ELF-1 (cell line): ENCODE measurements at places on chromosomes 13 and 19.

- no peak for DNase-seq
Measured at GRCh38 chr19:3046698-3047495, 15.4 kb downstream of the TLE5 start.

DNA sequence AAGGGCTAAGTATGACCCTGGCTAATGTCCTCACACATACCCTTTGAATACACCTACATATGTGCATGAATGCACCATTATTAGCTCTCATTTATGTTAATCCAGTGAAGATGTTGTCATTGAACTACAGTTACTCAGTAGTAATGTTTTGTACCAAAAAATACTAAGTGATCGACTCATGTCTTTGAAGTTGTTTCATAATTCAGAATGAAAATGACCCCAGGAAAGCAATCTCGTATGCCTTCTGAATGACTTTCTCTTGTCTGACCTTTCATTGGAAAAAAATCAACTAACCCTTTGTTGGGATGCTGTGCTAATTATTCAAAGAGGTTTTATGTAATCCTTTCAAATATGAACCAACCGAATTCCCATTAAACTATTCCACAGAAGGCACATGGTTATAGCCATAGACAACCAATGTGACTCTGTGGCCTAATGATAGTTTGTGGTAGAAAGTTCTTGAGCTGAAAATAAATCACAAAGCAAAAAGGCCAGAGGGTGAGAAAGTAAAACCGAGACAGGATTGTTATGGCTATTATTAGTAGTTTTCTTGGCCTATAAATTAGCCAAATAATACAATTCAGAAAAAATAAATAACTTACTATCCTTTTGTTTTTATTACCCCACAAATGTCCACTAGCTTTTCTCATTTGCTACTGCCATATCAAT lies 86.8 kb upstream of the STARD13 start:
- DNase-seq = no peak

DNA sequence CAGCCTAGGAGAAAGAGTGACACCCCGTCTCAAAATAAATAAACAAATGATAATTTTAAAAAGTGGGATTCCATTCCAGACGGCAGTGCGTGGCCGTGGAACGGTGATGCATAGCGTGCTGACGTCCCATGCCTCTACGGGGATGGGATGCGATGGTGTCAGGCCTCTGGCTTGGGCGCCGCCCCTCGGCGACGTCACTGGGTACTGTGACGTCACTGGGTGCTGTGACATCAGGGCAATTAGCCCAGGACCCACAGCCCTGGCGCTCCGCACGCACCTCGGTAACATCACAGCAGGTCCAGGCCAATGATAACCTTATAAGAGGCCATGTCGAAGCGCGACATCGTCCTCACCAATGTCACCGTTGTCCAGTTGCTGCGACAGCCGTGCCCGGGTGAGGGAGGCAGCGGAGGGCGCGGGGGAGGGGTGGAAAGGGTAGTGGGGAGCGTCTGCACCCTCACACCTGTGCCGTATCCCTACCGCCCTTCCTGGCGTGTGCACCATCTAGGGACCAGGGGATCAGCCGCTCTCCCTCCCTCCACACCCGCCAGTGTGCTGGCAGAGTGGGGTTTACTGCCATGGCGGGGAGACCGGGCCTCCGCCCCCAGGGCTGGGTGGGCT lies at the start of gene GAPDHS:
TSS of gene GAPDHS (plus strand) at position 256 of the 621 bp plus-strand sequence. CDS start at position 328, 72 bp downstream.
- no peak for DNase-seq

DNA sequence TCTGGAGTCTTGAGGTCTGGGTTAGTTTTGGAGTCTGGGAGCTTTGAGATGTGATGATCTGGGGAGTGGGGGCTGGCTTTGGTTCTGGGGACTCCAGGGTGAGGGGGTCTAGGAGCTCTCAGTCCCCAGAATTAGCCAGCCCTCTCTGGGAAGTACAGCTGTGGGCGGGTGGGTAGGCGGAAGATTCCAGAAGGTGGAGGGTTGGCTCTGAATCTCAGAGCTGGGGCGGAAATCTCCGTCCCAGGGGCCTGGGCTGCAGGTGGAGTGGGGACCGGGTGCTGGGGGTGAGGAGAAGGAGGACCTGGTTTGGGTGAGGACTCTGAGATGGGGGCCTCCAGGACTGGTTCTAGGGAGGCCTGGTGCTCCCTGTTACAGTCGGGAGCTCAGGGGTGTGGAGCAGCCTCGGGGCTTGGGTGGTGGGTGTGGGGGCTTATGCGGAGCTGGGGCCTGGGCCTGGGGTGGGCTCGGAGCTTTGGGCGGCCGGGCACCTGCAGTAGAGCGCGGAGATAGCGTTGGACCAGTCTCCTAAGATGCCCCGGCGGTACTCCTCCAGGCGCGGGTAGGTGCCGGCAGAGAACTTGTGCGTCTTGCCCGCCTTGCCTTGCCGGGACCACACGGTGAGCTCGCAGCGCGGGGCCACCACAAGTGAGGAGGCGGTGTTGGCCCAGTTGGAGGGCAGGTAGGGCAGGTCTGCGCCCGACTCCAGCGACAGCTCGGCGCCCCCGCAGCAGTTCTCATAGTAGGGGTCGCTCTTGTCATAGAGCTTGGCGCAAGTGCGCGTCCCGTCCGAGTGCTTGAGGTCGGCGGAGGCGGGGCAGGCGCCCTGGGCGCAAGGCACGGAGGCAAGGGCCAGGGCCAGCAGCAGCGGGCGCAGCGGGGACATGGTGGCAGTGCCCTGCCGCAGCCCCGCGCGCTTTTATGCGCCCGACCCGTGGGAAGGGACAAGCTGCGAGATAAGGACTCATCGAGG lies at the start of gene SYCN:
TSS of gene SYCN (minus strand) at position 892 of the 970 bp plus-strand sequence. CDS start at position 883, 9 bp downstream.
- DNase-seq = peak; percentile 51

GRCh38 chr13:30965380-30965779 lies 32.9 kb downstream of the TEX26 start:
- no peak for DNase-seq

DNA sequence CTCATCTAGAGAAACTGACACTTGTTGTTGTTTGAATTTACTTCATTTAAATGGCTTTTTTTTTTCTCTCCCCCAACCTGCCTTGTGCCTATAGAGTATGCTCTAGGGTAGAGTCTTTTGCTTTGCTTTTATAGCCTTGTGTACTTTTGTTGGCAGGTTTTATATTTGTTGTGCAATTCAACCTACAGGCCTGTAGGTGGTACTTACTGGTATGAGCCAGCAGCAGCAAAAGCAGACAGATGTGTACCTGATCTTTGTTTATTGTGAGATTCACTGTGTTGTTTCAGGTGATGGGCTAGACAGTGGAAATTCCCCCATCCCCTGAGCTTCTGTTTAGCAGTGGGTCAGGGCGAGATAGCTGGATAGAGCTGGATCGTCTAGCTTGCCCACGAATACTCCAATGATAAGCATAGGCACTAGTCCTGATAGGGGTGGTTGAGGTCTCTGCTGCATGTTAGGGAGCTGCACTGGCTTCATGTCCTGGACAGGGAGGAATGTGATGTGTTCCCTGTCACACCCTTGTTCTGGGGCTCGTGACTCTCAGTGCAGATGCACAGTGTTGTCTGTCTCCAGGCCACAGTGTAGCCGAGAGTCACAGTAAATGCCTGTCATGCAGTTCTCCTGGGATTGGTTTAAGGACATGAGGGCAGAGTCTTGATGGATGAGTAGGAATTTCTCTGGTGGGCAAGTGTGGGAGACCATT lies 21.3 kb downstream of the DNAJC3 start:
- peak; percentile 31 for DNase-seq

- no peak for DNase-seq
Measured at GRCh38 chr13:43473437-43473836, 313.3 kb downstream of the ENOX1 start.

- no peak for DNase-seq
Measured at GRCh38 chr13:101492251-101492910, 39.9 kb downstream of the ITGBL1 start.

GRCh38 chr13:28447989-28448388 lies 46.9 kb downstream of the FLT1 start:
- no peak for DNase-seq

GRCh38 chr13:110890279-110891165 lies 24.3 kb downstream of the ANKRD10 start:
- no peak for DNase-seq

DNA sequence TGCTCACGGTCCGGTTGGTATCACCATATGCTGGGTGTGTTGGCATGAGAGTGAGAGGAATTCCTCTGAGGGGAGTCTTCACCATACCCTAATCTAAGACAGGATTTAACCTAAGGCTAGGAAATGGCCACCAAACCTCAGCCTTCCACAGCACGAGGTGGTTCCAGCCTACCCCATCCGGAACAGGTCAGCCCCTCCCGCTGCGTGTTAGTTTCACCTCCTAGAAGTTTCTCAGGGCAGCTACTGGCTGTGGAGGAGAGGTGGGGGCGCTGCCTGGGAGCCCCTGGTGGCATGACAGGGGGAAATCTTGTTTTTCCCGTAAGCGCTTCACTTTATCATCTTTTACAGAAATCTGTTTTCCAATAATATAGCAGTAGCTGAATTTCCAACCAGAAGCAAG lies 55.1 kb downstream of the RGCC start:
- no peak for DNase-seq

GRCh38 chr19:495402-496111 lies 729 bp upstream of the MADCAM1 start:
- peak; percentile 90 for DNase-seq

- no peak for DNase-seq
Measured at GRCh38 chr19:35911173-35911572, 3.1 kb upstream of the TYROBP start.

GRCh38 chr13:53167561-53167960 lies 138.9 kb downstream of the OLFM4 start:
- DNase-seq = no peak

DNA sequence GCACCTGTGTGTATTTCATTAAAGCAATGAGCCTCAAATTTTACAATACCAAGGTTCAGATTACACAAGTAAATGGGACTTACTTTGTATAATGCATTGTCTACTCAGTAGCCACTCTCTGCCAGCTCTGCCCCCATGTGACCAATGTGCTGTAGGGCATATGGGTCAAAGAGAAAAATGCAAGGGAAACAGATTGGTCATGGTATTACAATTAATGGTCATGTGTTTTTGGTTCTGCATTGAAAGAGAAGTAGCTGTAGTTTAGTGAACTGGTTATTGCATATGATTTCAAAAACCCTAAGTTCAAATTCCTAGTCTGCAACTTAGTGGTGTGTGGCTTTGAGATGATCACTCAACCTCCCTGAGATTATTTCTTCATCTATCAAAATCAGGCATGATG lies 545.4 kb downstream of the SUCLA2 start:
- DNase-seq = no peak
